A673 (cell line): ENCODE measurements at places on chromosomes 2 and 18.

DNA sequence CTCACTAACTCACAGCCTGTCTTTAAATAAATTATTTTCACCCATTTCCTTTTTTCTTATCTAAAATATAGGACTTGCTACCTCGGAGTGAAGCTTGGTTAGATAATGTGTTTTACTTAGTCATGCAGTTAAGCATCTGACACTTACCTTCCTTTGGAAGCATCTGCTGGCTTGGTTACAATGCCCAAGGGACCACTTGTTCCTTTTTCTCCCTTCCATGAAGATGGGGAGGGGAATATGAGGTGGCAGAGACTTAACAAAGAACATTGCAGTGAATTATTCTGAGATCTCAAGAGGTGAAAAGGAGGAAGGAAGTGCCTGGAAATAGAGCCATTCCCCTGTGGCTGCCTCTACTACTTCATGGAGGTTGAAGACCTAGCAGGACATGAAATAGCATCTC is 145.4 kb upstream of the FOSL2 start:
- DNase-seq: peak; percentile 54

DNA sequence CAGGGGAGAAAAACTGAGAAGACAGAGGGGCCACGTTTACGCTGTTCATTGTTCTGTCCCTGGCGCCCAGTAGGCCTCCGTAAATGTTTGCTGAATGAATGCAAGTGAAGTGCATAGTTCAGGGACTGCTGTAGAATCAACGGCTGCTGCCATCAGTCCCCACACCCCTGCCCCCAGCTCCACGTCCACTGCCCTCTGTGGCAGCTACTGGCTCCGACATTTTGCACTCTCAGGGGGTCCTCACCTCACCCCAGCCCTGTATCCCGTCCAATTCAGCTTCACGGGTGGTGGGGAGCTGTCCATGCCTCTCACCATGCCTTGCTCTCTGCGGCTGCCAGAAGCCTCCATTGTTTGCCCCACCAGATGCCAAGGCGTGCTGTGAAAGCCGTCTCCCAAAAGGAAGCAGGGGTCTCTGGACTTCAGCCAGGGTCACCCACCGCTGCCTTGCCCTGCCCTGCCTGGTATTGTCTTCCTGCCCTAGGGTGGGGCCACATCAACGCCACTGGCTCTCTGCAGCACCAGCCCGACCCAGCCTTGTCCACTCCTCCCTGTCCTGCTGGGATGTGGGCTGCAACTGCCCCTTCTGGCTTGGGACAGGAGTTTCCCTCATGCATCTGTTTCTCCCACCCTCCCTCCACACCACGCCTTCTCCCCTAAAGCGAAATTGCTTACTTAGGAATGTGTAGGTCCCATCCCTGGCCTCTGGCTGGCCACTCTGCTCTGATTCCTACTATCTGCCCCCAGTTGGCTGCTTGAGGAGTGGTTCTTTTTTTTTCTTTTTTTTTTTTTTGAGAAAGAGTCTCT is 86.0 kb downstream of the RHOB start:
- no peak for DNase-seq

GRCh38 chr2:201136889-201137321 is 20.9 kb downstream of the CFLAR start:
- DNase-seq: no peak

- no peak for DNase-seq
These were observed 4.0 kb downstream of the YPEL5 start for GRCh38 chr2:30150786-30151185.

GRCh38 chr2:104851291-104852089 is 2.4 kb upstream of the POU3F3 start:
- DNase-seq: no peak
